ENCODE measurements at places on chromosomes 2 and 18. TPM values are rescaled to one million over a fixed set of nuclear protein-coding genes. Genes with fewer than 3 reads are reported as not detected.

DNA sequence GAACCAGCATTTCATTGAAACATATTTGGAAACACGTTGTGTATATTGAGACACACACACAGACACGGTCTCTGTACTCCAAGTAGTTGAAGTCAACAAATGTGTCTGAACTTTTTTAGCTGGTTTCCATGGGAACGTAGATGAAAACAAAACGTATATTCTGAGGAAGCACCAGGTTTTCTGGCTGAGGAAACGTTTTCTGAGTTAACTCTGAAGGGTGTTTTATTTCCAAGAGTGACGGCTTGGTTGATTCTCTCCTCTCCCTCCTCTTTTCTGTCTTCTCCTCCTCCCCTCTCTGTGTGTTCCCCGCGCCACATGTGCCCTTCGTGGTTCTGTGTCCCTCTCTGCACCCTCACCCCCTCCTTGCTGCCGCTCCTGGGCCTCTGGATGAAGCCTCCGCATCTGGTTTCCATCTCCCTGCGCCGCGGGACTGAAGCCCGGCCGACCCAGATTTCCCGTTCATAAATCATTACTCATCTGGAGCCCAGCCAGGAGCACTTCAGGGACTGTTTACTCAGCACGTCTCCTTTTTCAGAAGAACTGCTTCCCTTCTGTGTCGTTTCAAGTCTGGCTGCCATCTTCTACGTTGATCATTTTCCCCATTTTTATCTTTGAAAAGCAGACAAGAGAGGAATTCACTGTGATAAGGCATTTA, 122.7 kb downstream of the COL6A3 start:
- no peak overlapping the region for H3K27ac ChIP-seq
- peaks cover 6% of the 10 kb centered on the region for H3K4me1 ChIP-seq
- H3K36me3 ChIP-seq, result no peaks in the 10 kb centered on the region

GRCh38 chr2:197138506-197138905, 172.1 kb downstream of the ANKRD44 start:
- H3K27me3 ChIP-seq, result no peaks in the 10 kb centered on the region
- H3K4me3 ChIP-seq, result no peak overlapping the region
- H3K4me1 ChIP-seq, result peaks cover 57% of the 10 kb centered on the region
- no peak for DNase-seq
- peaks cover 30% of the 10 kb centered on the region for H3K36me3 ChIP-seq
- peak overlapping the region; percentile 7 for H3K27ac ChIP-seq

DNA sequence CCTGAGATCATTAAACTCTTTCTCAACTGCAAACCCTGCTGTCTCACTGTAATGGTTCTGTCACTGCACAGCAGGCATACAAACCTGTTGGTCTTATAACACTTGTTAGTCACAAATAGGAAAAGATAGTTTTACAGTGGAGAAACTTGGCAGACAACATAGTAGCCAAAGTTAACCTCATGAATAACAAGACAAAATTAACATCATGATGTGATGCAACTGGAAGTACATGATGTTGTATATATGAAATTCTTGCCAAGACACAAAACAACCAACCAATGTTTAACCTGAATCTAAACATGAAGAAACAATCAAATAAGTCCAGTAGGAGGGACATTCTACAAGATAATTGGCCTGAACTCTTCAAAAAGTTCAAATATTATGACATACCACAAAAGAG, 189.3 kb downstream of the RNF152 start:
- H3K27me3 ChIP-seq, result peaks cover 5% of the 10 kb centered on the region
- H3K4me1 ChIP-seq, result no peaks in the 10 kb centered on the region
- no peak overlapping the region for H3K4me3 ChIP-seq
- no peak for DNase-seq

- no peaks in the 10 kb centered on the region for H3K36me3 ChIP-seq
- DNase-seq, result no peak
These were observed 12.0 kb downstream of the AQP12A start for GRCh38 chr2:240703417-240704341.

GRCh38 chr2:224187220-224187619, 148.1 kb upstream of the SERPINE2 start:
- H3K4me1 ChIP-seq, result no peaks in the 10 kb centered on the region
- no peak overlapping the region for H3K4me3 ChIP-seq
- no peak for DNase-seq
- H3K27ac ChIP-seq, result no peak overlapping the region

GRCh38 chr2:149027590-149028250, 10.8 kb upstream of the LYPD6B start:
- H3K36me3 ChIP-seq, result no peaks in the 10 kb centered on the region
- peaks cover 4% of the 10 kb centered on the region for H3K4me1 ChIP-seq
- no peak overlapping the region for H3K27ac ChIP-seq
- DNase-seq, result no peak
- no peak overlapping the region for H3K4me3 ChIP-seq

DNA sequence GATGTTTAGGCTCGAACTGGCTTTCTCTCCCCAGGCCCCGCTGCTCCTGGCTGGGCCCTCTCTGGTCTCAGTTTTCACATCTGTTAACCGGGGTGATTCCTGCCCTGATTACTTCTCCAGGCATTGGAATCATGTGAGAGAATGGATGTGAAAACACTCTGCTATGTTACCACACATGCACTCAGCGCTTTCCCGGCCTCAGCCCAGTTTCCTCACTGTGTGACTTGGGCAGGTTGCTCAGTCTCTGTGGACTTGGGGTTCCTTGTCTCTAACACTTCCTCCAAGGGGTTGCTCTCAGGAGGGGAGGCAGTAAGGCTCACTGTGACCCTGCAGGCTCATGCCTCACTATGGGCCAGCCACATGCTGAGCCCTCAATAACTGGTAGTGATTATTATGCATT, 230.4 kb upstream of the HS6ST1 start:
- no peak for DNase-seq
- no peaks in the 10 kb centered on the region for H3K4me1 ChIP-seq
- peaks cover 1% of the 10 kb centered on the region for H3K27me3 ChIP-seq
- H3K4me3 ChIP-seq, result no peak overlapping the region

DNA sequence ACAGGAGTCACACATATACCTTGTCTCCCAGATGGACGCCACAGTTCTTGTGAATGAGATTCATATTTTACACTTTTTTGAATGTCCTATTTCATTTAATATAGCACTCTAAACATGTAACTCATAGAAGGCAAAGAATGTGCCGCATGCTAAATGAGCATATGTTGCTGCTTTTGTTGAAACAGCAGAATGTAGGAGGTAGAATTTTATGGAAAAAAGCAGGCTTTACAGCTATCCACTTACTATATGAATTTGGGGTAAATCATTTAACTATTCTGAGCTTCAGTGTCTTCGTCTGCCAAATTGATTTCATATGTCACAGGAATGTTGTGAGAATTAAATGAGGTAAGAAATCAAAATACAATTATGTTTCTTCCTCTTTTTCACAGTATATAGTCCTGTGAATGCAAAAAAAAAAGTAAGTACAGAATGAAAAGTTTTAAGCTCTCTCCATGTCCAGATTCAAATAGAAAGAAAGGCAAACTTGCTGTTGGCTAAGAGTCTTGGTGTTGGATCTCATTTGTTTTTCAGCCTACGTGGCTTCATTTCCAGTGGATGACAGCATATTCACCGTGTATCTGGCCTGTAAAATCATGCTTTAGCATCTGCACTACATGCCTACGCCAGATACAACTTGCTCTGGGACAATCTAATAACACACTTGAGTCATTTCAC, 154.7 kb upstream of the CNTNAP5 start:
- H3K4me1 ChIP-seq, result no peaks in the 10 kb centered on the region
- no peaks in the 10 kb centered on the region for H3K27me3 ChIP-seq

- H3K4me3 ChIP-seq, result no peak overlapping the region
- peaks cover 15% of the 10 kb centered on the region for H3K27me3 ChIP-seq
- H3K36me3 ChIP-seq, result no peaks in the 10 kb centered on the region
- no peak overlapping the region for H3K27ac ChIP-seq
- no peak for DNase-seq
These were observed 73.6 kb downstream of the CYBRD1 start for GRCh38 chr2:171595896-171596295.

IL36A gene
- total RNA-seq, result not detected

FOXD4L1 gene
- 0.47 TPM for total RNA-seq

CASP8 gene
- 127 TPM for total RNA-seq

LRATD1 gene
- not detected for total RNA-seq

CPS1 gene
- total RNA-seq, result 0.68 TPM

COLEC12 gene
- 0.11 TPM for total RNA-seq
